CD4-positive, alpha-beta T cell (primary cell): ENCODE measurements at places on chromosomes 1 and 21.
A peak's percentile ranks its signal among the peaks of the same experiment; 100 is the strongest.

DNA sequence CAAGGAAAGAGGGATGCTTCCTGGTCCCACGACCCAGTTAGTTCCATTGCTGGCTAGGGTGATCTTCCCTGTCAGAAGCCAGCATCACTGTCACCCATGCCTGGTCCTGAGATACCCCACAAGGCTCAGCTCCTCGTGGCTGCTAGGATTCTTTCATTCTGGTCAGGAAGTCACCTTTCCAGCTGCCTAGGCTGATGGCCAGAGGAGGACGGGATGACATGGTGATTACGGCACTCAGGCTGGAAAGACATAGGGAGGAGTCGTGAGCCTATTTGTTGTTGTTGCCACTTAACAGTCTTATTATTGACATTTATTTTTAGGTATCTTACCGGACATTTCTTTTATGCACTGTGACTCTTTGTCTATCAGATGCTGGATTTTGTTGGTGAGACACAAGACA is 20.0 kb upstream of the MAPKAPK2 start:
- no peak for DNase-seq

DNA sequence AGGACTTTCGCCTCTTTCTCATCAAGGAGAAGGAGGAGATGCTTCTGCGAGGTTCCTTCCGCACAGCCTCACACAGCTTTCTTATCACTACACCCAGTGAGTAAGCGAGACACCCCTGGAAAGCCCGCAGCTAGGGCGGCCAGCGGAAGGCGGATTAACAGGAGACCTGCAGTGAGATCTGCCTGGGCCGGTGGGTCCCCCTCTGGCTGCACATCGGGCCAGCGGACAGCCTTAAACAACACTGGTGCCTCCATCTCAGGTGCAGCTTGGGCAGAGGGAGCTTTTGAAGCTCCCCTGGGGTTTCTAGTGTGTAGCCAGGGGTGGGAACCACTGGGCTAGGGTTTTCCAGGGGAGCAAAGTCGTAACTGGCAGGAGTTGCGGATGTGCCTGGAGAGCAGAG is 17.5 kb upstream of the MTARC1 start:
- no peak for DNase-seq

- no peak for DNase-seq
Observed at GRCh38 chr21:42027822-42028765, 17.9 kb upstream of the ZBTB21 start.

DNA sequence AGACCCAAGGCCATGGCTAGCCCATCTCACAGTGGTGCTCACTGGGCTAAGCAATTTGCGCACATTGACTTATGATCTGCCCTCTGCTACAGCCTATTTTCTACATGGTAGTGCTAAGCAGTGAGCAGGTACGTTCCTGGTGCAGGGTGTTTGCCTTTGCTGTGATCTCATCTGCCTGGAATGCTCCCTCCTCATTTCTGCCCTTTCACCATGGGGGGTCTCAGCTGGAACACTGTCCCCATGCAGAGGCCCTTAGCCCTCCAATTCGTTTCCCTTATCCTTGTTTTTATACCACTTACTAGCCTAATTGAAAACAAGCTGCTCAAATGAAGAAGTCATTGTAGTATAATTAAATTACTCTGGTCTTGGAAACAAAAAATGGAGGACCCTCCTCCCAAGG is 2.0 kb upstream of the B3GALT5 start:
- DNase-seq, result no peak

DNA sequence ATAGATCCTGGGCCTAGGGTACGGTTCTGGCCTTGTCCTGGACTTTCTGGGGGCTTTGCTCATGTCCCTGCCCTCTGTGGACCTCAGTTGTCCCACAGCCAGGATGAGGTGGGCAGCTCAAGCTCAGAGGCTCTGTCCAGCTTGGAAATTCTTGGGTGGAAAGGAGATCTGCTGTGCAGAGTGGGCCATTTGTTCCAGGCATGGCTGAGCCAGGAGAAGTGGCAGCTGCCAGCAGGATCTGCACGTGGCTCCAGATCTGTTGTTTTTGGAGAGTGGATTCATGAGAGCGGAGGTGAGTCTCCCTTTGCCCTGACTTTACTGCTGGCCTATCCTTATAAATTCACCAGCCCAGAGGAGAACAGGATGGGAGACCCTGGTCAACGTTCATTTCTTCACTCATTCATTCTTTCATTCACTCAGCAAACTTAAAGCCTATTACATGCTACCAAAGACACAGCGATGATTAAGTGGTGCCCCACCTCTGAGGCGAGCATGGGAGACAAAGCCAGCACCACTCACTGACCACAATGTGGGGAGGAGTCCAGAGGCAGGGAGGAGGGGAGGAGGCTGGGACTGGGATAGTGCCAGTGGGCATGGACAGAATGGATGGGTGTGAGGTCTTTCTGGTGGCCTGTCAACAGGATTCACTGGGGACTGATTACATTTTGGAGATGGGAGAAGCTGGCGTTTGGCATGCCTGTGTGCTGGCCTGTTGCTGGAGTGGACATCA is 205.1 kb downstream of the TRABD2B start:
- DNase-seq, result no peak

GRCh38 chr1:118483245-118484006 is 298.4 kb upstream of the SPAG17 start:
- DNase-seq, result no peak

DNA sequence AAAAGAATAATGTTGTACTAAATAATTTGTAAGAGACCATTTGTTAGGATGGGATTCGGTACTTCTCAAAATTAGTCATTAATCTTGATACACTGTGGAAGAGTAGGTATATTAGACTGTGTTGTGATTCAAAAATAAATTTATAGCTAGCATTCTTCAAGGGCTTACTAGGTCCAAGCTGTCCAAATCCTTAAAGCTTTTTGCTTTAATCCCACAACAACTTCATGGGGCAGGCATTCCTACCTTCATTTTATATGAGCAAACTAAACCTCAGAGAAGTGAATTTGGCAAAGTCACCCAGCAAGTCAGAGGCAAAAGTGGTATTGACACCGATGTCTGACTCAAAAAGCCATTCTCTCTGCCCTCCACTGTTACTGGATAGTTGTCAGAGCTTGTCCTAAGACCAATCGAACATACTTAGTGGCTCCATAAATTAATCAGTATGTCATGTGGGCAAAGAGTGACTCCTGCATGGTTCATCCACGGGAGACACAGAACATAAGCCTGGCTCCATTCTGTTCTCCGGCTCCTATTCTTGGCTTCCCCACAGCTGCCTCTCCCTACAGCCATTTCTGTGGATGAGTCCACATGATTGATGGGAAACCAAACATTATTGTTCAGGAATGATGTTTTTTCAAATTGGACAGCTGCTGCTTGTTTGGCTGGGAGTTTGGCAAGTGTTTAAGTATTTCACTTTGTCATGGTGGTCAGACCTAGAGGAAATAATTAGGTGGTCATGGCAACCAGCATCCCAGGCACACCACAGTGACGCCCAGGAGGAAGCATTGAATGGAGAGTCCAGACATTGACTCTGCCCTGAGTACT is 133.4 kb upstream of the FGGY start:
- DNase-seq, result no peak

GRCh38 chr1:64223329-64224151 is 20.1 kb downstream of the UBE2U start:
- no peak for DNase-seq

GRCh38 chr1:3746389-3746829 is 5.8 kb upstream of the CCDC27 start:
- DNase-seq, result no peak

- no peak for DNase-seq
Observed at GRCh38 chr1:162835157-162835899, 25.6 kb downstream of the CCDC190 start.

DNA sequence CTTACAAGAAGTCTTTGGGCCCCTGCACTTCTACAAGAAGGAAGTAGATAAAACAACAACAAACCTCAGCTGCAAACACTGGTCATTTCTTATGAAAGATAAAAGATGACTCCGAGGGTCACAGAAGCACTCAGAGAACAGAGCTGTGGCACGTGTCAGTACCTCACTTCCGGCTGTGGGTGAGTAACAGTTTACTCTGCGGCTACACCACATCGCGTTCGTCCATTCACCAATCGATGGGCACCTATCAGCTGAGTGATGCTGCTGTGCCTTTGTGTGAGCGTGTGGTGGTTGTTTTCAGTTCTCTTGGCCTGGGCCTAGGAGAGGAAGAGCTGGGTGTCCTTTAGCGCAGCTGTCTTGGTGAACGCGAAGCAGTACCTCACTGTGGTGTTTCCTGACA is 49.9 kb downstream of the COL6A1 start:
- no peak for DNase-seq

DNA sequence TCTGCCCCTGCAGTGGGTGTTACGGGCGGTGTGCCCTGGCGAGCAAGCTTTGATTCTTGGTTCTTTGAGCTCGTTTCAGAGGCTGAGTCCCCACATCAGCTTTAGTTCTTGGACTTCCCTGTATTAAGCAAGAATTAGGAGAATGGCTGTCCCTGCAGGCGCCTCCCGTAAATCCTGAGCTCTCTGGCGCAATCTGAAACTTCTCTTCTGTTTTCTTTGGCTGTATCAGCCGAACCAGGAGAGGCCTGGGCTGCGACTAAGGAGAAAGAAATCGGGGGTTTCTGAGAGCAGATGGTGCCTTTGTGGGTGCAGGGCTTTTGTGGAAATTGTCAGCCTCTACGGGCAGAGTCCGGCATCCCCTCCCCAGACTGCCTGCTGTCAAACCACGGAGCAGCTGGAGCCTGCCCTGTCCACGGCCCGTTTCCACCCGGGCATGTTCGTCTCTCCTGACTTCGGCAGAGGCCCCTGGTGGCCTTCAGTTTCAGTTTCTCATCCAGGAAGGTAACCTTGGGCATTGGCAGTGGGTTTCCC is 17.9 kb downstream of the CSTB start:
- no peak for DNase-seq

- no peak for DNase-seq
Observed at GRCh38 chr1:52348704-52349300, 17.2 kb downstream of the CC2D1B start.

DNA sequence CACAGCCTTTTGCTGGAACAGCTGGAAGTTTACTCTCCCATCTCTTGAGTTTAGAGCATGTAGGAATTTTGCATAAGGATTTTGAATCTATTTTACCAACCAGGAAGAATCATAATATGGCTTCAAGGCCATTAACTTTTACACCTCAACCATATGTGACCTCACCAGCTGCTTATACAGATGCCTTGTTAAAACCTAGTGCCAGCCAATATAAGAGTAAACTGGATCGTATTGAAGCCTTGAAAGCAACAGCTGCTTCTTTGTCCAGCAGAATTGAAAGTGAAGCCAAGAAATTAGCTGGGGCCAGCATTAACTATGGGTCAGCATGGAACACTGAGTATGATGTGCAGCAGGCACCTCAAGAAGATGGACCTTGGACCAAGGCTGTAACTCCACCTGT is 65.4 kb downstream of the CEP350 start:
- no peak for DNase-seq

GRCh38 chr1:156656806-156657740 is 15.2 kb downstream of the BCAN start:
- DNase-seq, result peak; percentile 86

GRCh38 chr1:11697188-11697892 is 5.8 kb downstream of the DRAXIN start:
- no peak for DNase-seq

- no peak for DNase-seq
Observed at GRCh38 chr1:22280526-22280925, 137.6 kb upstream of the WNT4 start.

- DNase-seq, result no peak
Observed at GRCh38 chr1:205582471-205583291, 49.1 kb downstream of the ELK4 start.

DNA sequence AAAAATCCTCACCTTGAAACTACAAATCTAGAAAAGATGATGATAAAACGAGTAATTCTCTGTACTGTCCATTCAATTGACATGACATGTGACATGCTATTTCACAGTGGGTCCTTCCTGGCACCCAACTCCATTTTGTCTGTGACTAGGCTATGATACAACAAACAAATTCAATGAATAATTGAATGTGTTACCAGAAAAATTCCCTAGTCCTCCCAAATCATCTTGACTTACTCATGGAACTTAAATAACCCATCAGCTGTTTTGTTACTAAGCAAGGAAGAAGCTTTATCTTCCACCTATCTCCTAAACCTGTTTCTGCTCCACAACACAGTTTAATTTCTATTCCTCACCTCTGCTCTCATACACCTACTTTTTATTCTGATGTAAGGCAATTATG is 30.4 kb downstream of the B3GALNT2 start:
- no peak for DNase-seq

GRCh38 chr1:109740615-109741373 is at the start of gene GSTM3:
Gene GSTM3, minus strand, starts transcription at chr1:109741038. Its CDS starts 751 bp downstream, at chr1:109740287.
- DNase-seq, result no peak

DNA sequence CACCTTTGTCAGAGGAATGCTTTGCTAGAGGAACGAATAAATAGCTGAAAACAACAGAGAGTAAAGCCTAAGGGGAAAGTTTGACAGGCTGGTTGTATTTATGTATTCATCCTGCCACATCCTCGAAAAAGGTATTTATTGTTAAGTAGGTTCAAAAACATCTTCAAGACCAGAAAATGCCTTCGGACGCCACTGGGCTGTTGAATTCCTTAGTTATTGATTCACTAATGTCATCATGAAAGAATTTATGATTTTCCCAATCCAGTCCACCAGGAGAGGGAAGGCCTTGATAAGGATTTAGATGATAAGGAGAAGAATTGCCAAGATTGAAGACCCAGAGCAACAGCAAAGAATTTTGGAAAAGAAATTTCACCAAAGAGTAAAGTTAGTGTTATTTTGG is 35.2 kb upstream of the MAB21L3 start:
- no peak for DNase-seq

DNA sequence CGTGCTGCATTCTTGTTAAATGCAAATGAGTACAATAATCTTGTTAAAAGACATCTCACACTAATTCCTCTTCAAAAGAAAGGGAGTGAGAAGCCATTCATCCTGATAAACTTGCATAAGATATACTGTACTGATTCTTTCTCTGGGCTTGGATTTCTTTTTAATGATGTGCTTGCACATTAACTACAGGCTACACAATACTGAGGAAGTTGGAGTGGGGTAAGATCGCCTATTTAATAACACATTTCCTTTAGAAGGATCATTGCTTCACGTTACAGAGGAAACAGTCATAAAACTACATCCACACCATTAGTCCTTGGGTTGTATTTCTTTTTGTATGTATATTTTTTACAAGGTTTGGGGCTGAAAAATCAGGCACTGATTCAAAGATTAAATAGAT is 36.6 kb downstream of the NRIP1 start:
- DNase-seq, result no peak

DNA sequence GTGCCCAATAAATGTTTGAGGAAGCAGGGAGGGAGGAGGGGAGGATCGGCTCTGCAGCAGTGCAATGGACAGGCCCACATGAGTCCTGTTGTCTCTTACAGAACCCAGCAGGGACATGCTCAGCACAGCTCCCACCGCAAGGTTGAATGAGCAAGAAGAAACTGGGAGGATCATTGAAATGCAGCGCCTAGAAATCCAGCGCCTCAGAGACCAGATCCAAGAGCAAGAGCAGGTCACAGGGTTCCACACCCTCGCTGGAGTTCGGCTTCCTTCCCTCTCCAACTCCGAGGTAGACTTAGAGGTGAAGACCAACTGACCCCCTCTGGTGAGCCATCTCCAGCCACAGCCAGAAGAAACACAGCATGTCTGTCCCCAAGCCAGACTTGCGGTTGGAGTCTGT is 15.9 kb upstream of the TMEM125 start:
- no peak for DNase-seq
